ENCODE measurements at places on chromosomes 13 and 19.

- DNase-seq: no peak
These were observed 357.7 kb downstream of the LMO7 start for GRCh38 chr13:75993823-75994222.

DNA sequence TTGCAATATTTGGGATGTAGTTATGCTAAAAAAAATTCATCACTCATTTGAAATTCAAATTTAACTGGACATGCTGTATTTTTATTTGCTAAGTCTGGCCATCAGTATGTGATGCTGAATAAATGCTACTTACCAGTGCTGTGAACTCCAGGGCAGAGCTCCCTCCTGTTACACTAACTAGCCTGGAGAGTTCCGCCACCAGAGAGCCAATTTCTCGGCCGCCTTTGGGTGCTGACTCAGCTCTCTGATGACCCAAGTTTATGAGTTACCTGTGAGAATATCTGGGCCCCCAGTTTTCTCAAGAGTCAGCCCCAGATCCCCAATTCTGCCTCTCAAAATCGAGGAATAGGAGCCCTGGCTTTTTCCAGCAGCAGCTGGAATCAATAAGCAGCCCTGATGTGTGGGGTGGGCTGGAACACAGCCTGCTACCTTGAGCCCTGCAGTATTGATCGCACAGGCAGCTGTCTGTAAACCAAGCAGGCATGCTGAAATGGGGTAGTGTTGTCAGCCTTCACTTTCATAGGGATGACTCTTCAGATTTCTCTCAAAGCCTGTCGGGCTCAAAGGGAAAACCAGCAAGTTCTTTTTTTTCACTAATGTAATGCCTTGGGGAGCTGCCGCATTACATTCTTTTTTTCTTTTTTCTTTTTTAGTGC lies 113.7 kb downstream of the DNAJC15 start:
- DNase-seq: no peak

- no peak for DNase-seq
These were observed 1.8 kb downstream of the LILRB5 start for GRCh38 chr19:54255105-54255775.

DNA sequence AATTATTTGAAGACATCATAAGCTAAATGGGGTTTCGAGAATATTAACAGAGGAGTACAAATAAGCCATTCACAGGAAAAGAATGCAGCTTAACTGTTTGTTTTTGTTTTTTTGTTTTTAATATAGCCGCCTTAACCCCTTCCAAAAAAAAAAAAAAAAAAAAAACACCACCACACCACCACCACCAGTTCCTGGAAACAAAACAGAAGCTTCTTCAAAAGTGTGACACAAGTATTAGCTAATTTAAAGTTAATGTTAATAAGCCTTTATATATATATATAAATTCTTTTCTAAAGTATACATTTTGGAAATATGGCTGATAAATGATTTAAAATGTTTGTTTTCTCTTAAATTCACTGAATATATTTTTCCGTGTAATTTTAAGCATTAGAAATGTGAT lies 1.4 kb downstream of the RAP2A start:
- DNase-seq: no peak

Data from omental fat pad (tissue), 4 donors.